Stimulated activated CD4-positive, alpha-beta T cell treated with anti-CD3 and anti-CD28 coated beads, Interleukin-4, amount 100 ng/mL, for 1 hour (primary cell): ENCODE measurements at places on chromosomes 7 and 10.

GRCh38 chr10:110710621-110711020 is 66.5 kb downstream of the RBM20 start:
- DNase-seq: no peak

DNA sequence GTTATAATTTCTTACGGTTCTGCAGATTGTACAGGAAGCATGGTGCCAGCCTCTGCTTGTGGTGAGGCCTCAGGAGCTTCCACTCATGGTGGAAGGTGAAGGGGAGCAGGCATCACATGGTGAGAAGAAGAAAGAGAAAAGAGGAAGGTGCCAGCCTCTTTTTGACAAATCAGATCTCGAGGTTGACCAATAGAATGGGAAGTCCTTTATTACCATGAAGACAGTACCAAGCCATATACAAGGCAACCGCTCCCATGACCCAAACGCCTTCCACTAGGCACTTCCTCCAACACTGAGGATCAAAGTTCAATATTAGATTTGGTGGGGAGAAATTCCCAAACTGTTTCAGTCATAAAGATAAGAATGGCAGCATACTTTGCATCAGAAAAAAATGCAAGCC is 502.8 kb downstream of the GLRX3 start:
- no peak for DNase-seq

- DNase-seq: no peak
These were observed 41.5 kb downstream of the ANKMY2 start for GRCh38 chr7:16604054-16604453.

GRCh38 chr10:43943818-43944360 is 295.2 kb upstream of the ZNF32 start:
- no peak for DNase-seq

DNA sequence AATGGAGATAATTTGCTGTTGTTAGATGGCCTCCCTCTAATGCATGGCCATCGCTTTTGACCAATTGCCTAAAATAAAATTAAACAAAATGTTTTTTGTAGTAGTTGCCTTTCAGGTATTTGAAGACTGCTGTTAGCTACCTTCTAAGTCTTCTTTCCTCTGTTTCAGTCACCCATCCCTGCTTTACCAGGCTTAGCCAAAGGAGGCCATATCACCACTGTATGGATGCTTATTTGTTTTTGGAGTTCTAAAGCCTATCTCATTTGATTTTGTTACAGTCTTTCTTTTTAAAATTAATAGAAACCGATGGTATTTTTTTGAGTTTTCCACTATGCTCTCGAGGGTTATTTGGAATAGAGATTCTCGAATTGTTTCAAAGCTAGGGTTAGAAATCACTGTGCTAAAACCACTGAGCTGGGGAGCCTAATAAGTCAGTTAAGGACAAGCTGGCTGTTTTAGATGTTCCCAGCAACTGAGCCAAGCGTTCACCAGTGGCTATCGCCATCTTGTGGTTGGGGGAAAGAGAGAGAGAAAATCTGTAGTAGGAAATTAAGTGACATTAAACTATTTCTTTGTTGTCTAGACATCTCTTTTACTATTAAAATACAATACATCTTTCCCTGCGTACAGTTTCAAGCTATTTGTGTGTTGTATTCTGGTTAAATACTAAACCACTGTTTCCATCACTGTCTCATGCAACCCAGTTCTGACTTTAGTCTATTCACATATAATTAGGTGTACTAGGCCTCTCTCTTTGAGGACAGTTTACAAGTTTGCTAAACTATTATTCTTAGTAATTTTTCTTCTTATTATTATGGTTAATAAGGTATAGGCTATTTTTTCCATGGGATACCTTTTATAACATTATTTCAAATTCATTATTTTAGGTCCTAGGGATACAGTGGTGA is 52.2 kb downstream of the GPR158 start:
- DNase-seq: no peak

DNA sequence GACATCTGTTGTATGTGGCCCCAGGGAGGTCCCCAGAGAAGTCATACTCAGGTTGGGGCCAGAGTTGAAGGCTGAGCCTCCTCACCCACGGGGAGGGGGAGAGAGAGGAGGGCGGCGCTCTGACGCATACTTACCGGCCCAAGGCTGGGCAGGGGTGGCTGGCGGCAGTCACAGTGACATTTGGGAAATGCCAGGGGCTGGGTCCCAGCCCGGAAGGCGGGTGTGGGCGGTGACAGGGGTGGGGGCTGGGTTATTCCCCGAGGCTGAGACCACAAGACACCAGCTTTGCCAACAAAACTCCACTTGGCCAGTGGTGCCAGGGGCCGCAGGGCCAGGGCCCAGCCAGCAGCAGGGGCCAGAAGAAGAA is 41.1 kb downstream of the RASGEF1A start:
- peak; percentile 50 for DNase-seq

DNA sequence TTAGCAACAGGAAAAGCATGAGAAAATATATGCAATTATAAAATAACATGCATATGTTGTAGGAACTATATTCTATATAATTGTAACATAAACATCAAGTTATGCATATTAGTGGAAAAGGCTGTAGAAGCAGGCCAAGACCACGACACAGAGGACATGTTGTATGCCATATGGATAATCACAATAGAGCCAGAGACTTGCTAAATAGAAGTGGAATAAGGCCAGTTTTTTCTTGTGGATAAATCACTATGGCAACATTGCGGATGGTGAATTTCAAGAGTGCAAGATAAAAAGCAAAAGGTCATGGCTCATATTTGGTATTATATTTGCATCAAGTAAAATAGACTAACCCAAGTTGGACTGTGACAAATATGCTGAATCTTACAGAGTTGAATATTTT is 93.0 kb downstream of the PCDH15 start:
- DNase-seq: no peak

GRCh38 chr7:47428768-47429472 is 153.0 kb downstream of the TNS3 start:
- DNase-seq: no peak

- no peak for DNase-seq
These were observed 15.1 kb upstream of the DENND2A start for GRCh38 chr7:140655511-140656408.

GRCh38 chr10:23081221-23081750 is 14.1 kb upstream of the MSRB2 start:
- no peak for DNase-seq

GRCh38 chr10:35369049-35369611 is 32.8 kb downstream of the CCNY start:
- DNase-seq: no peak

DNA sequence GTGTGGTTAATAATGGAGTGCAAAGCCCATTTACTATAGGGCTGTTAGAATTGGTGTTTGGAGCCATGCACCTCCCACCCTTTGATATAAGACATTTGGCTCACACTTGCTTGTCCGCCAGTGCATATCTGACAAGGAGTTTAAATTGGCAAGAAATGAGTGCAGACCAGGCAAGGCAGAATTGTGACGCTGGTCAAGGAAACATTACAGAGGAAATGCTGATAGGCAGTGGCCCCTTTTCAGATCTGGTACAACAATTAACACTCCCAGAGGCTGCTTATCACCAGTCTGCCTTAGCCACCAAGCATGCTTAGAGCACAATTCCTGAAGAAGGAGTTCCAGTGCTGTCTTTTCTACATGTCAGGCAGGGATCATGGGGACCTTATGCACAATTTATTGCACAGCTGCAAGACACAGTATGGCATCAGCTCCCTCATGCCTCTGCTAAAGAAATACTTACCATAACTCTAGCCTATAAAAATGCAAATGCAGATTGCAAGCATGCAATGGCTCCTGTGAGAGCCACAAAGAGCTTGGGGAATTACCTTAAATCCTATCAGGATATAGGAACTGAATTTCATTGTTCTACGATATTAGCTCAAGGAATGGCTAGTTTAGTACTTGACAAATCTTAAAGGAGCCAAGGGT is 35.2 kb downstream of the OR13A1 start:
- no peak for DNase-seq

DNA sequence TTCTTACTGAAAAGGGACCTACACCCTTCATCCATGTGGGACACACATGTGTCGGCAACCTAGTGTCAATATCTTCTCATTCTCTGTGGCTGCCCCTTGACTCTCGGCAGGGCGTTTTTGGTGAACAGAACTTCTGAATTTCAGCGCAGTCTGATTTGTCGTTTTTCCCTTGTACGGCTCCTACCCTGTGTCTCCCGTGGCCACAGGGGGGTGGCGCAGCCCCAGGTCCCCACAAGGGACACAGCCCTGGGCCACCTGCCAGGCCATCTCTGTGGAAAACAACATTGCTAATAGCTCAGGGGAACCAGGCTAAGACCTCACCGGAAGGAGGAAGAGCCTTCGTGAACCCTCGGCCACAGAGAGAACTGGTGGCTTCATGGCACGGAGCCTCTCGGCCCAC is 53.1 kb upstream of the NKX6-2 start:
- DNase-seq: no peak

DNA sequence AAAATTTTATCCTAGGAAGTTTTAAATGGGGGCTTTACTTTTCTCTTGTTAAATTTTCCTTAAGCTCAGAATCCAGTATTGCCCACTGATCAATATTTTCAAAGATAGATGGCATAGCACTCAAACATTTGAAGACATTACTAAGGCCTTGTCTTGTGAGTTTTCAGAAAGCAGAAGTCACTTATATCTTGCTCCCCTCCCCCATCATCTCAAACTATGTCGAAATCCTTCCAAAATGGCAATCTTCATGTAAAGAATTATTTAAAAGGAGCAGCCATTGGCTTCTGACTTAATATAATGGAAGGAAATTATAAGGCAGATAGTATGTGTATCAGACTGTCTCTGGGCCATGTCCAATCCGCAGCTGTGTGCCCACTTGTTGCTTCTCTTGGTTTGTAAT is 553.5 kb upstream of the C7orf33 start:
- no peak for DNase-seq

GRCh38 chr7:100855515-100855914 is 3.0 kb downstream of the SLC12A9 start:
- DNase-seq: no peak

DNA sequence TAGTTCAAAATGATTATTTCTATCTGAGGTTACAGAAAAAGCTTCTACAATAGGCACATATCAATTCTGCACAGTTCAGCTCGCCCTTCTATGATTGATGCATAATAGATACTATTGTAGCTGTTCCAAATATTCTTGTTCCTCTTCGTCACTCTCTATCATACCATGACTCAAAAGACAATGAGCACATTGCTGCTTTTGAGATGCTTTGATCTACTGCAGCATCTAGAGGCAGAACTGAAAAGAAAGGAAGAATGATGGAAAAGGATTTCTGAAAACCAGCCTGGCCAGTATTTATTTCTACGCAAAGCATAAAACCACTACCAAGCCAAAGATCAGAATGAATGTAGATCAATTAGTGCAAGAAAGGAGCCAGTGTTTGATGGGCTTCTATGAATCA is 59.3 kb upstream of the PLXDC2 start:
- DNase-seq: no peak

DNA sequence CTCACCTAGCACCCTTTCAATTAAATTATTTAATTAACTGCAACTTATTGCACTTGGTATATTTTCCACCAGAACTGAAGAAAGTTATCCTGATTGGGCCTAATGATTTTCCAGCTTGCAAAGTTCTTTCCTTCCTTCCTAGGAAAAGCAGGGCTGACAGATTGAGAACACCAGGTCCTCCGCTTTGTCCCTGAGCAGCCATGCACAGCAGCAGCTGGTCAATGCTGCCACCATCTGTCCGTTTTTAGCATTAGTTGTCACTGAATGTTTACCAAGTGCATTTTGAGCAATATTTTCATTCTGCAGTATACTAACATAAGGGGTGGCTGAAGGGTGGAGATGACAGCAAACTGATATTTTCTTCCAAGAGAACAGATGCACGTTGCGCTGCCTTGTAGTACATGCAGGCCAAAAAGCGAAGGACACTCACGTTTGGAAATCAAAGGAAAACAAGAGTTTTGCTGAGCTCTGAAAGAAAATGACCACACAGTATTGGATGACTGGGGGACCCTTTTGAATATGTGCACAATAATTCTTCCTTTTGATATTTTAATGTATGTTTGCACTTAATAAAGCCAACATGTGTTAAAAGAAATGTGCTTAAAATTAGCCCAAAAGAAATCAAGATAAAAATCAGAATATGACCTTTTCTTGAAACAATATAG is 248.8 kb upstream of the PTN start:
- DNase-seq: no peak

DNA sequence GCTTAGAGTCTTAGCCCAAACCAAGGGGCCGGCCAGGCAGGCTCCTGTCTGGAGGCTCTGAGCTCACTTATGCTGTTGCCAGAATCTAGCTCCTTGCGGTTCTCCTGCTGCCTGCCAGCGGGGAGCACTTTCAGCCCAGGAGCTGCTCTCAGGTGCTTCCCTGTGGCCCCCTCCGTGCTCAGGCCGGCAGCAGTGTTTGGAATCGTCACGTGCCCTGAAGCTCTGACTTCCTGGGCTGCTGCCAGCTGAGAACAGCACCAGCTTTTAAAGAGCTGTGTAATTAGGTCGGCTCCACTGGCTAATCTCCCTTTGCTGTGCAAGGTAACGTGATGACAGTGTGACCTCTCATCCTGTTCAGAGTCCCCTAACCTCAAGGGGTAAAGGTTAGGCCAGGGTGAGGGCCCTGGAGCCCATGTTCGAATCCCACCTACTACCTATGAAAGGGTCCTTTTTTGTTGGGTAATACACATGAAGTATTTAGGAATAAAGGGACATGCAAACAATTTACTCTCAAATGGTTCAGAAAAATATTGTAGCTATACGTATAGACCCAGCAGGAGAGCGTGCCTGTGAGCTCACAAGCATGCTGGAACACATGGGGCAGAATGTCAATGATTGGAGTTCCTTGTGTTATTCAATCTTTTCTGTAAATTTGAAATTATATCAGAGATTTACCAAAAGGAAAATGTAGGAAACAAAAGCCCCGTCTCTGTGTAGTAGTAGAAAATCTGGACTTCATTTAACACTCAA is 16.6 kb downstream of the ZNF862 start:
- no peak for DNase-seq

DNA sequence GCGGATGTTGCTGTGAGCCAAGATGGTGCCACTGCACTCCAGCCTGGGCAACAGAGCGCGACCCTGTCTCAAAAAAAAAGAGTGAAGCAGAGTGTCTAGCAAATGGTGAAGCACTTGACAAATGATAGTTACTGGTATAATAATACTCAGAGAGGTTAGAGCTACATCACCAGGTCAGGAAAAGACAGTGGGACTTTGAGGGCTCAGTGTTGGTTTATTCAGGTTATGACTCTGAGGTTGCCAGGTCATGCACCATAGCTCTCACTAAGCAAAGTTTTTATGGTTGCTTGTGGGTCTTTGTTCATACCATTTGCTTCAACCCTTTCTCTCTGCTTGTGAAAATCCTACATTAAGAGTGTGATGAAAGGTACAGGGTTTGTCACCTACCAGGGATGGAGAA is 13.6 kb downstream of the MRPS33 start:
- no peak for DNase-seq

GRCh38 chr7:15652776-15653290 is 33.6 kb downstream of the MEOX2 start:
- DNase-seq: no peak

GRCh38 chr7:6376820-6377219 is 70.9 kb downstream of the DAGLB start:
- no peak for DNase-seq

DNA sequence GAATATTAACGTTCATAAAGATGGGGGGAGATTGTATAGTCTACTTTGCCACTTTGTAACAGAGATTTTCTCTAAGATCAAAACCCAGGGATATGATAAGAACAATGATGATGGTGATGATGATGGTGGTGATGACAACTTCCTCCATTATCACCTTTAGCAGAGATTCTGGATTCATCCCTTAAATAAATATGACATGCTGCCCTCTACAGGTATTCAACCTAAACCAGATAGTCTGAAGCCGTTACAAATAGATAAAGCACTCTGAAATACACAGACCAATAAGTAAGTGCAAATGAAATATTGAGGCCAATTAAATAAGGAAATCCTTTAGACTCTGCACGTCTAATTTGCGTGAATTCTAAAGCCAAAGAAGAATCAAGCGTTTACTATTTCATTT is 211.5 kb downstream of the CREB5 start:
- DNase-seq: no peak
